ENCODE measurements at places on chromosomes 1 and 21. TPM values are rescaled to one million over a fixed set of nuclear protein-coding genes. Genes with fewer than 3 reads are reported as not detected.

Gene TBX19
- total RNA-seq, result 2.2 TPM

Gene ZRANB2
- total RNA-seq, result 74.8 TPM

Gene TSPAN1
- 1.2 TPM for total RNA-seq

Gene ITGB3BP
- 23.7 TPM for total RNA-seq

Gene RHCE
- total RNA-seq, result 0.74 TPM

Gene ATP1A2
- 5.6 TPM for total RNA-seq

Gene MIXL1
- total RNA-seq, result not detected

Gene TMEM82
- not detected for total RNA-seq

GRCh38 chr1:226687426-226687825 lies 51.7 kb downstream of the ITPKB start:
- H3K4me1 ChIP-seq, result peaks cover 96% of the 10 kb centered on the region
- peak; percentile 81 for DNase-seq
- peak overlapping the region; percentile 37 for H3K27ac ChIP-seq
- H3K27me3 ChIP-seq, result no peaks in the 10 kb centered on the region
- no peak overlapping the region for H3K4me3 ChIP-seq

DNA sequence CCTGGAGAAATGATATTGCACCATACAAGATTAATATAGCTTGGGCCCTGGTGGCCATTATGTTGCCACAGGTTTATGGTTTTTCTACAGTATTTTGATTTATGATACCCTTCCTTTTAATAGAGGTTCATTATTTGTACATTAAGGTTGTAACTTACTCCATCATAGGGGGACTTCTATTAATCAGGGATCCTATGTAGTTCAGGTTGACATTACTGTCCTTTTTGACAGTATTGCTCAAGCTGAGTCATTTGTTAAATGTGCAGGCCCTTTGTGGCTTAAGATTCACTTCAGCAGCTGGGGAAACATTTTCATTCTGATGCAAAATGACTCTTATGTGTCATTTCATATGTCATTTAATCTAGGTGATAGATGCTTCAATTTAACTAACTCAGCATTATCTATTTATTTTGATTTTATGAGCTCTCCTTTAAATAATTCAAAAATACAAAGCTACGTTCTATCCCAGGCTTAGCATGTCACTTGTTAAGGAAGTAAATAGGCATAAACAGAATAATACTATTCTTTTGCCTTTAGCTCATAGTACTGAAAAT lies 686.9 kb upstream of the NCAM2 start:
- H3K4me3 ChIP-seq, result no peak overlapping the region
- no peaks in the 10 kb centered on the region for H3K27me3 ChIP-seq
- no peak for DNase-seq
- no peak overlapping the region for H3K27ac ChIP-seq
- no peaks in the 10 kb centered on the region for H3K4me1 ChIP-seq

DNA sequence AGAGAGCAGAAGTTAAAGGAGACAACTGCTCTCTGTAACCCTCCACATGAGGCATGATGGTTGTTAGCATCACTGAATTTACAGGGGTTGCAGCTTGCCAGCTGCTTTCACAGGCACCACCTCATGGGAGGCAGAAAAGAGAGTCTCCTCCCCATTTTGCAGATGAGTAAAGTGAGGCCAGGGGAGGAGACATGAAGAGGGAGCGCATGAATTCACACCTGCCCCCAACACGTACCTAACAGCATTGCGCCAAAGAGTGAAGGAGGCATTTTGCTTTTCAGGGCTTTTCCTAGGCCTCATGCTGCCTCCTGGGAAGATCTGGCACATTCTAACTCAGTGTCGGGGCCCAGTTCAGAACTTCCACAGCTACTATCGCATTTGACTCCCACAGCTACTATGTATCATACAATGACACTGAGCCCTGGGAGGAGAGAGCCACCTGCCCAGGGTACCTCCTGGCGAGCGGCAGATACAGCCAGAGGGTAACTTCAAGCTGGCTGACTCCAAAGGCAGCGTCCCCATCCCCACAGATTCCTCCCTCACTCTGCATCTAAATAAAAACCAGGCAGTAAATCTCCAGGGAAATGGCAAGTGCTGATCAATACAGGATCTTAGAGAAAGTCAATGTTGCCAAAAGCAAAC lies 34.0 kb downstream of the GLIS1 start:
- H3K4me3 ChIP-seq, result no peak overlapping the region
- peak; percentile 37 for DNase-seq
- no peak overlapping the region for H3K27ac ChIP-seq
- H3K36me3 ChIP-seq, result no peaks in the 10 kb centered on the region

DNA sequence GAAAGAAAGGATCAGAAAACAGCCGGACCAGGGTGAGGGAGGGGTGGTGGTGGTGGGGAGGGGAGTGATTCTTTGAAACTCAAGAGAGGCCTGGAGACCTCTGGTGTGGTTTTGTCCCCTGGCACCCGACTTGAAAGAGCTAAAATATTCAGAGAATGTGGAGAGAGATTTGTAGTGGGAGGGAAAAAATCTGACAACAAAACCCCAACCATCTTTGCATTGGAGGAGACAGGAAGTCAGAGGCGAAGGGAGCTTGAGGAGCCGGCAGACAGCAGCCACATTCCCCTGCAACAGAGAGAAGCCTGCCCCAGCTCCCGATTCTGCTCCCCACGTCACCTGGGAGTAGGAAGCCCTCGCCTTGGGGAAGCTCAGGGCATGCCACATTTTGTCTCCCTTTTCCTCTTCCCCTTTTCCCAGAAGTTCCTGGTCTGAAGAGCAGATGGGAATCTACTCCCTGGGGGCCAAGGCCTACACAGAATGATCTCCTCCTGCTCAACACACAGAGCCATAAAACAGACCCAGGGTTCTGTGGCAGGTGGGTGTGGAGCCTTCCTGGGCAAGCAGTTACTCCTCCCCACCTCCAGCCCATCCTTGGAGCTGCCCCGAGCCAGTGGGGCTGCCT lies 84.9 kb downstream of the ITPKB start:
- H3K4me1 ChIP-seq, result peaks cover 17% of the 10 kb centered on the region
- no peaks in the 10 kb centered on the region for H3K27me3 ChIP-seq
- no peak overlapping the region for H3K27ac ChIP-seq
- H3K4me3 ChIP-seq, result no peak overlapping the region
- peak; percentile 75 for DNase-seq

GRCh38 chr1:243312952-243313634 lies 57.3 kb downstream of the SDCCAG8 start:
- no peak overlapping the region for H3K4me3 ChIP-seq
- H3K27me3 ChIP-seq, result no peaks in the 10 kb centered on the region
- H3K36me3 ChIP-seq, result peaks cover 5% of the 10 kb centered on the region
- H3K4me1 ChIP-seq, result peaks cover 12% of the 10 kb centered on the region

GRCh38 chr1:7847599-7847998 lies 5.3 kb downstream of the UTS2 start:
- no peaks in the 10 kb centered on the region for H3K36me3 ChIP-seq
- no peaks in the 10 kb centered on the region for H3K27me3 ChIP-seq
- DNase-seq, result no peak
- no peaks in the 10 kb centered on the region for H3K4me1 ChIP-seq
- no peak overlapping the region for H3K27ac ChIP-seq

DNA sequence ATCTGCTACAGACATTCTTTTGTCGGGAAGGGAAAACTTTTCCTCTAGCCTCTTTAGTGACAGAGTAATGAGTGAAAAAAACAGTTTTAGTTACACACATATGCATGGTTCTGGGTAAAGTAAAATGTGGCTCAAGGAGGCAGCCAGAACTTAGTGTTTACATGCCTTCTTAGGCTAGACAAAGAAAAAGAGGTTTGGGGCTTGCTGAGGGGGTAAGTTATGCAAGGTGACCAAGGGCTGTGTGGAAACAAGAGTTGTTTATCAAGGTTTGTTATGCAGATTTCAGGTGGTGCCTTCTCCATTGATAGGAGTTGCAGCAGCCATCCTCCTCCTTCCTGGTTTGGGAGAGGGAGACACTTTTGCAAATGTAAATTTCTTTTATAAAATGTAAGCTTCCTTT lies 66.5 kb upstream of the RAB3GAP2 start:
- H3K27me3 ChIP-seq, result no peaks in the 10 kb centered on the region
- H3K36me3 ChIP-seq, result no peaks in the 10 kb centered on the region
- H3K4me3 ChIP-seq, result no peak overlapping the region
- H3K4me1 ChIP-seq, result peaks cover 8% of the 10 kb centered on the region

DNA sequence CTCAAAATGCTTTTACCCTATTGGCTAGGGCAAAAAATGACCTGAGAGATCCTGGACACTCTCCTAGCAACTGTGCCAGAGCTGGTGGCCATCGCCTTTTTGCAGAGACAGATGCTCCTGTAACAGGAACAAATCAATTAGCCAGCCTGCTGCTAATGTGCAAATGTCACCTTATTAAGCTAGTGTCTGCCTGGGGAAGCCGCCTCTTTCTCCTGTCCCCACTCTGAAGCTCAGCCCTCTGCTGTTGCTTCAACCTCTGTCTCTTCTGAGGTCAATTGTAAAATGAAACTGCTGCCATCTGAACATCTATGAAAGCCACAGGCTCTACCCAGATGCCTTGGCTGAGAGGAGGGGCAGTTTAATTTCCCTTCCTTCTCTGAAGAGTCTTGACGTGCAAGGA lies 85.5 kb upstream of the CACNA1E start:
- H3K4me3 ChIP-seq, result no peak overlapping the region
- peaks cover 4% of the 10 kb centered on the region for H3K4me1 ChIP-seq
- H3K36me3 ChIP-seq, result no peaks in the 10 kb centered on the region
- no peaks in the 10 kb centered on the region for H3K27me3 ChIP-seq
- H3K27ac ChIP-seq, result peak overlapping the region; percentile 73

DNA sequence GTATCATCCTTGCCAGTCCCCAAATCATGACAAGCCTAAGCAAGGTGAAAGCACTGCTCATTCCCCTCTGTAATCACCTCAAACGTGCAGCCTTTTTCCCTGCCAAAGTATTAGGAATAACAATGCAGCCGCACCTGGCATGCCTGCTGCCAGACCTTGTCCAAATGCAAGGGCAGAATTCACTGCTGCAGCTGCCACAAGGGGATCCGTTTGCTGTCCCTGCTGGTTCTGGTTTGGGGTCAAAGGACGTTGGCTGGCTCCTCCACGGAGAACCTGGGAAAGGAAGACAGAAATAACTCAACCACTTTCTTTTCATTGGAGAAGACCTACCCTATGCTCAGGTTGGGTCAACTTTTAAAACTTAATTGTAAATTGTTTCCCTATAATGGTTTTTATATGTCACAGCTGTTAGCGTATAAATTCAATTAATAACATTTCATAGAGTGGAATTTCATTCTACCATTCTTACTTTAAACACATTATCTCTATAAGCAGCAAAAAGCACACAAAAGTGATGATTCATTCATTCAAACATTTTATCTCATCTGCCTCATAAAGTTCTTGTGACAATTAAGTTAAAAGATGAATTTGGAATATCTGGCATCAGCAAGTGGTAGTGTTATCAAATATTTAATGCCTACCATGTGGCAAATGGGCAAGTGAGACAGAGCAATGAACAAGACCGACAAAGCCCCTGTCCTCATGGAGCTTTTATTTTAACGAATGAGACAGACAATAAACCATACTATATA lies 59.8 kb upstream of the SDC3 start:
- no peak for DNase-seq
- H3K4me1 ChIP-seq, result peaks cover 19% of the 10 kb centered on the region
- no peak overlapping the region for H3K4me3 ChIP-seq
- no peak overlapping the region for H3K27ac ChIP-seq
- H3K36me3 ChIP-seq, result peaks cover 91% of the 10 kb centered on the region

DNA sequence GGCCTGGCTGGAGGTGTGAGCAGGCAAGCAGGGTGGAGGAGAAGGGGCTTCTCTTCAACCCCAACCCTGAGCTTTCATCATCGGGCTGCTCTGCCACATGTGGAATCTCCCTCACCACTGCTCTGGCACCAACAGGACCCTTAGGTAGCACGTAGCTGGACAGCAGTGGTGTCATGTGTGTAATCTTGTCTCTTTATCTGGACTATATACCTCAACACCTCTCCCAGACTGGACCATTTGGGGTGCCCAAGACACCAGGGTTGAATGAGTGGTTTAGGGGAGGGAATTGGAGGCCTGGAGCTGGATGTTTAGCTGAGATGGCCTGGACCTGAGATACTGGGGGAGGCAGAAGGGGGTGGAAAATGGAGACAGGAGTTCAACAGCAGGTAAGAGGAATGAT lies 63.0 kb downstream of the UBE2T start:
- H3K36me3 ChIP-seq, result no peaks in the 10 kb centered on the region
- peak; percentile 46 for DNase-seq
- no peak overlapping the region for H3K27ac ChIP-seq
- no peaks in the 10 kb centered on the region for H3K27me3 ChIP-seq
- no peak overlapping the region for H3K4me3 ChIP-seq

GRCh38 chr1:113442131-113442530 lies 51.8 kb downstream of the MAGI3 start:
- no peaks in the 10 kb centered on the region for H3K36me3 ChIP-seq
- H3K27me3 ChIP-seq, result no peaks in the 10 kb centered on the region
- no peaks in the 10 kb centered on the region for H3K4me1 ChIP-seq
- no peak for DNase-seq
